ENCODE measurements at places on chromosomes 6 and 20.

GRCh38 chr6:16852671-16853070 lies 91.4 kb upstream of the ATXN1 start:
- no peak for DNase-seq

GRCh38 chr6:125858427-125859320 lies 67.9 kb downstream of the NCOA7 start:
- peak; percentile 7 for DNase-seq

DNA sequence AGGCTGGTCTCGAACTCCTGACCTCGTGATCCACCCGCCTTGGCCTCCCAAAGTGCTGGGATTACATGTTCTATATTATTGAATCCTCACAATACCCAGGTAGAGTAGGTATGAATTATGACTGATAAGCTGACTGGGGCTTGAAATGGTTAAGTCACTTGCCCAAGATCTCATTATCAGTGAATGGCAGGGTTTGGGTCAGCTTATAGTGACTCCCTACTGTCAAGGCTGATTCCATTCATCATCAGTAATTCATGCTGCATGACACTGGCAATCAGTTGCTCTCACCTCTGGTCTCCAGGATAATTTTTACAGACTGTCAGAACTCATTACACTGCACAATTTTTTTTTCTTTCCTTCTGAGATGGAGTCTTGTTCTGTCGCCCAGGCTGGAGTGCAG lies 127.6 kb downstream of the KIF13A start:
- no peak for DNase-seq

GRCh38 chr6:52554684-52555280 lies 22.1 kb downstream of the TRAM2 start:
- no peak for DNase-seq

DNA sequence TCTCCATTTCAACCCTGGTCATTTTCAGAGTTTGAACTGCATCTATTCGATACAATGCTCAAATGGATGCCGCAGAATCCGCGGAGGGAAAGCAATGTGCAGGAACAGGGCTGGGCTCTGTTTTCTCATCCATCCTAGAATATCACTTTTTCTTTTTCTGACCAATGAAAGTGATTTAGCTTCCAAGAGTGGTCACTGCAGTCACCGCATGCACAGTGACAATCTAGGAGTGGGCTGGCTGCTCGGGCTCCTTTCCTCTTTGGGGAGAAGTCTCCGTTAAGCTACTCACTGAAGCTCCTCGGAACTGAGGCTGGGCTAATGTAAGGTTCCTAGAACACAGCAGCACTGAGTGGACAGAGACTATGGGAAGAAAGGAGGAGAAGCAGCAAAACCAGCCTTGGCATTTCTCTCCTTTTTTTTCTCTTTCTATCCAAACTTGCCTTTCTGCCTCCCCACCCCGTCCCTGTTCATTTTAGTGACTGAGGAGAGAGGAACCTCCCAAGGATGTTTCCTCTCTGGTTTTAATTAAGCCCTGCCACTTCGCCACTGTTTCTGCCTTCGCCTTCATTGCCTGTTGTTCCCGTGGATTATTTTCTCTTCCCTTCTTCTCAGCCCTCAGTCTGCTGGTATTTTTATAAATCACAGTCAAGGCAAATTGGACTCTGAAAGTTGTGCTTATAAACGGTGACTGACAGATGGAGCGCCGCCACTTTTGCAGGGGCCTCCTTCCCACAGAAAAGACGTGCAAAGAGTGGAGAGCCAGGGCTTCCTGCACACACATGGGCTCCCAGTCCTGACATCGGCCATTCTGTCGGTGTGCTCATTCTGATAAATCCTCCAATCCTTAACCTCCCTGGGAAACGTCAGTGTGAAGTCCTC lies 41.1 kb downstream of the RAMACL start:
- no peak for DNase-seq

DNA sequence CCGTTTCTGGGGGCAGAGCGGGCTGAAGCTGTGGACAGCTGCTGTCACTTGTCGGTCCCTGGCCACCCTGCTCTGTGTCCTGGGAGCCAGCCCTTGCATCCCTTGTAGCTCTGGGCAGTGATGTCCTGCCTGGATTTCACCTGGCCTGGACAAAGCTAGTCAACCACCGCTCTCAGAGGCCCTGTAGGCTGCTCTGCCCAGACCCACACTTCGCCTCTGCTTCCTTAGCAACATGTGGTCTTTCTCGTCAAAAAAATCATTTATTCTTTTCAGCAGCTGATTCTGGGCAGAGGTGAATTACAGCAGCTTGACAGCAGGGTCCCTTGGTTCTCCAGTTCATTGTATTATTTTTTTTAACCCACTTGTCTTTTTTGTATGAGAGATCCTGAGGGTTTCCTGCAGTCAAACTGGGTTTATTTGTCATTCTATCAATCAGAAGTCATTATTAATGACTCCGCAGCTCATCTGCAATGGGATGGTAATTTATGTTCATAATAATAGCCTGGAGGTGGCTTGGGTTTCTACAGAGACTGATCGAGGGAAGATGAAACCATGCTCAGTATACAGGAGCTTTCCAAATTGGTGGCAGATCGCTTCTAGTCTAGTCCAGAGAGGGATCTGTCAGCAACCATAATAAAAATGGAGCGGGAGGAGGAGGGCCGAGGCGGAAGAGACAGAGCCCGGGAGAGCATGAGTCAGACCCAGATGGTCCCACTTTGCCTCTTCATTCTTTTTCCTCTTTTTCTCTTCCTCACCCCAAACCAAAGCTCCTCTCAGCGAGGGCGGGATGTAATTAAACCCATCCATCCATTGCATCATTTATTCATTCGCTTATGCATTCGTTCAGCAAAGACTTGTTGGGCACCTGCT lies 22.4 kb downstream of the EDN3 start:
- DNase-seq = no peak

DNA sequence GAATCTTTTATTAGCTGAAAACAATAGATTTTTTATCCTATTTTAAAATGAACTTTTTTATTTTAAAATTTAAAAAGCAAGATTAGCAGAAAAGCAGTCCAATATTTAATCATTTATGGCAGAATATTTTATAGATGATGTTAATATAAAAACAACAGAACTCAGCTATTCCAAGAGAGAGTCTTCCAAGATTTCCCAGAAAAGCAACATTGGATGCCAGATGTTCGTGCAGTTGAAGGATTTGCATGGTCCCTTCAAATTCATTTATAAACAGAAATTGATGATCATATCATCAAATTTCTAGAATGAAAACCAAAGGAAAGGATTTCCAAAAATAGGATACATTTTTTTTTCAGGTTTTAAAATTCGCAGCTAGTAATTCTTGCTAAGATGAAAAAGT lies 25.4 kb upstream of the CNKSR3 start:
- no peak for DNase-seq

GRCh38 chr6:111669326-111669725 lies 63.6 kb upstream of the TRAF3IP2 start:
- no peak for DNase-seq

Measured in T follicular helper cell (primary cell).